ENCODE measurements at places on chromosomes 12 and 14.

- DNase-seq: no peak
Observed at GRCh38 chr14:60989599-60989998, 8.6 kb downstream of the SLC38A6 start.

DNA sequence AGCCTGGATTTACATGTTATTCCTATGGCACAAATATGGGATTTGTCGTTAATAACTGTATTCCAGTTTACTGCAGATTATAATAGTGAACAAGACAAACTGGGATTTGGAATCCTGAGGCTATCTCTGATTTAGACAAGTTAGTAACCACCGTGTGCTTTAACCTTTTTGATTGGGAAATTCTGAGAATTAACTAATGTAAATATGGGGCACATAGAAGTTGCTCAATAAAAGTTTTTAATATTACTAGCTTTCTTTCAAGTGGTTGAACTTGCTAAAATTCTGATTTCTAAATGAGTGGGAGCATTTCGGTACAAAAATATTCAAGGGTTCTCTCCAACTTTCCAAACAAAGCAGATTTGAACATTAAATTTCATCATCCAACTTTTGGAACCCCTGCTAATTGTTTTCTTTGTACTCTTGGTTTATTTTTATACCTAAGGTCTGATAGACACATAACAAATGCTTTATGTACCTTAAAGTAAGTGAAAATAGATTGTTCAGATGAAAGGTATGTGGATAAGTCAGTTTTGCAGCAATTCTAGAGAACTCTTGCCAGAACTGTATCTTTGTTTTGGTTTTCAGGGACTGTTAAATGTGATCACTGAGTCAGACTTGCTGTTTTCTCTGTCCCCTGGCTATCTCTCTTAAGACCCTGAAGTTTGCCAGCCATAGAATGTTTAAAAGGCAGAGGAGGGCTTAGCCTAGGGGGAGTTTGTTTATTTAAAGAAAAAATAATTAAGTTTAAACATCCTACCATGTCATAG is 57.5 kb downstream of the FRS2 start:
- no peak for DNase-seq

- no peak for DNase-seq
Observed at GRCh38 chr12:2225696-2226095, 172.9 kb downstream of the CACNA1C start.

- peak; percentile 10 for DNase-seq
Observed at GRCh38 chr14:100535287-100536120, 51.7 kb downstream of the BEGAIN start.

GRCh38 chr14:100660498-100660881 is 66.2 kb upstream of the DLK1 start:
- DNase-seq: no peak

DNA sequence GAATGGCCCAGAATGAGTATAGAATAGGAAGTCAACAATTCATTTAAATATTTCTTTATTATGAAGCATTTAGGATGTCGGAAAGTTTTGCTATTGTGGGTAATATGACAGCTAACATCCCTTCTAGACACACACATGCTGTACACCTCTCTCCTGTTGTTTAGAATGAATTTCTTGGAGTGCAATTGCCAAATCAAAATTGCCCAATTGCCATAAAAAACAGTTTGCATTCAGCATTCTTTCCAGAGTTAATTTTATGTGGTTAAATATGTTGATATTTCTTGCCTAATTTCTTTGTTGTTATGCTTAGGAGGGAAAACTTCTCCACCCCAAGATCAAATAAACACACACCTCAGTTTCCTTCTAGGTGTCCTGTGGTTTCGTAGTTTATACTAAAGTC is 16.9 kb upstream of the SMCO2 start:
- DNase-seq: no peak

DNA sequence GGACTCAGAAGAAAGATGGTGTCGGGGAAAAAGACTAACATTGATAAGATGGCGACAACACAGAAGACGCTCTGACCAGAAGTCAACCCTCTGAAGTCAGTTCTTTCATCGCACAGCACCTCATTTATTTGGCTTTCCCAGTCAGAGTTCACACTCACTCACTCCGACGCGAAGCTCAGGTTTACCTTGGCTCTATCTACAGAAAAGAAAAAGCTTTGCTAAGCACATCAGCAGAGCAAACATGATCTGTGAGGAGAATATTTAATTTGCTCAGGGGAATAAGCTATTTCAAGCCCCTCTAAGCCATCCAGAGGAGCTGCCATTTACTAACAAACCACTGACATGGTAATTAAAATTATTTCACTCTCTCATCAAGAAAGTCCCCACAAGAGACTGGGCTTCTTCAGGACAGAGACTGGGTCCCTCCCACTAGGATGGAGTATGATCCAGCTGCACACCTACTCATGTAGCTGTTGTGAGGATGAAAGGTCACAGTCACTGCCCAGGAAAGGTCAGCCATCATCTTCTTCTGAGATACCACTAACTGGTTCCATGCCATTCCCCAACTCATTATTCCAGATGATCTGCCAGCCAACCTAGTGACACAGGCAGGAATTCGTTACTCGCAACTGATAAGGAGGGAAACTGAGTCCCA is 111.4 kb downstream of the TTC7B start:
- DNase-seq: no peak

DNA sequence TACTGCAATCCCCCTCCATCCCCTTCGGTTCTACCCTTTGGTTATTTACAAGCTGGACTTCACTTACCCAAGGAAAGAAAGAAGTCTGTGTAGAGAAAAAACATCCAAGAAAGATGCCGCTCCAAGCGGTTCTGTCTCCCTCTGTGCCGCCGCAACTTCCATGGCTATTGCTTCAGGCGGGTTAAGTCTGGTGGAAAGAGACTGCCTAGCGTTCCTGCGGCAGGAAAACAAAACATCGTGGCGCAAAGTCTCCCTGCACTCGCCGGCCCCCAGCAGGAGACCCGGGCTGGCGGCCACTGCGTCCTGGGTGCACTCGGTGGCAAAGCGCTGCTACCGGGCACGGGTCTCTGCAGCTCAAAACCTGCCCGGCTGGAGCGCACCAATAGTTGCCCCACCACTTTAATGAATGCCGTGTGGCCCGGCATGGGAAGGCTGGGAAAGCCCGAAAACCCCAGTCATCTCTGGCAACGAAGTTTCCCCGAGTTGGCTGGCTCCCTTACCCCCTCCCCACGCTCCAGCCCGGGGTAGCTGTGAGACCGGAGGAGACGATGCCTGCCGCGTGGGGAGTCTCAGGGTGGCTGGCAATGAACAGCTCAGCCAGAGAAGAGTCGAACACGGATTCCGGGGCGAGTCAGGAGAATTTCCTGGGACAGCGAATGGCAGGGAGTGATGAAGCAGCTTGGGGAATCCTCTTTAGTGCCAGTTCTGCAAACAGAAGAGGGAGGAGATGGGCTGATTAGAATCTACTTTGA is 3.5 kb upstream of the KCNK10 start:
- DNase-seq: no peak

DNA sequence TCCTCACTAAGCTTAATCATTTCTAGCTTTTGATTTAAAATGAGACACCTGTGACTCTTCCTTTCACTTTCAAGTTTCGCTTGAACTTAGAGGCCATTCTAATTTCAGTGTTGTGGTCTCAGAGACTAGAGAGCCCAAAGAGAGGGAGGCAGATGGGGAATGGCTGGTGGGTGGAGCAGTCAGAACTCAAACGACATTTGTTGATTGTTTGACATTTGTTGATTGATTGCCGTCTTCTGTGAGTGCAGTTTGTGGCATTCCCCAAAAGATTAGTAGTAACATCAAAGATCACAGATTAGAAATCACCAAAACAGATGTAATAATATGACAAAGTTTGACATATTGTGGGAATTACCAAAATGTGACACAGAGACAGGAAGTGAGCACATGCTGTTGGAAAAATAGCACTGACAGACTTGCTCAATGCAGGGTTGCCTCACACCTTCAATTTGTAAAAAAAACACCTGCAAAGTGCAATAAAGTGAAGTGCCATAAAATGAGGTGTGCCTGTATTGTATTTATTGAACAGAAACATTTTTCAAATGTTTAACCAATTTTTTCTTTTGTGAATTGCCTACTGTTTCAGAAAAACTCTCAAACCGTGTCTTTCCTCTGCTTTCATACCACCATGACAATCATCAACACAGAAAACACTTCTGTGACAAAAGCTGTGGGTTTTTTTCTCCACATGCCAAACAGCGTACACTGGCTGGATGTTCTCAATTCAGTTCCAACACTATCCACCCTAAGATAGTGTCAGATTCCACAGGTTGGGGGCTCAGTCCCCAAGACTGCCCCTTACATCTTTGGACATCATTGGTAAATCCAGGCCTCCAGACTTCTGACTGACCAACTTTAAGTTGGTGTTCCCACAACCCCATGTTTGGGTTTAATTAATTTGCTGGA is 376.3 kb upstream of the RGS6 start:
- DNase-seq: peak; percentile 75

DNA sequence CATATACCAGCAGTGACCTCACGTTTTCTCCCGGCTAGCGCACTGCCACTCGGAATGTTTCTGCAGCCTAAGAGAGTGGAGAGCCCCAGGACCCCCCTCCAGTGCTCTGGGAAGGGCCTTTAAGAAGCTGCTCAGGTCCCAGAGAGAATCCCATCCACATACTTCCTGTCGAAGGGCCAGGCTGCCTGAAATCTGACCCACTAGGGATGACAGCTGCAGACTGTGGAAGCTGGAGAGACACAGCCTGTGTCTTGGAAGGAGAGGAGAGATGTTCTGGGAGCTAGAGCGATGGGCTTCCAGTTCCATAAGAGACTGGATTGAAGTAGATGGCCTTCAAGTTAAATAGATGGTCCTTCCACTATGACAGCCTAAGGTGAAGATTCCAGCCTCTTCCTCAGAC is 54.4 kb downstream of the IQSEC3 start:
- DNase-seq: no peak

Measured in stimulated activated CD4-positive, alpha-beta T cell treated with anti-CD3 and anti-CD28 coated beads, Interleukin-2, amount 100 ng/mL, for 24 hours (primary cell).